ENCODE measurements at places on chromosomes 6 and 20. TPM values are rescaled to one million over a fixed set of nuclear protein-coding genes. Genes with fewer than 3 reads are reported as not detected.

GRCh38 chr6:1629316-1629715 is 19.6 kb downstream of the FOXC1 start:
- no peak for DNase-seq

- DNase-seq = no peak
Measured at GRCh38 chr20:9877932-9878495, 39.1 kb upstream of the PAK5 start.

KATNA1 gene
- polyA plus RNA-seq = 34.3 TPM

- no peak for DNase-seq
Measured at GRCh38 chr6:82841309-82841708, 224.3 kb downstream of the UBE3D start.

DNA sequence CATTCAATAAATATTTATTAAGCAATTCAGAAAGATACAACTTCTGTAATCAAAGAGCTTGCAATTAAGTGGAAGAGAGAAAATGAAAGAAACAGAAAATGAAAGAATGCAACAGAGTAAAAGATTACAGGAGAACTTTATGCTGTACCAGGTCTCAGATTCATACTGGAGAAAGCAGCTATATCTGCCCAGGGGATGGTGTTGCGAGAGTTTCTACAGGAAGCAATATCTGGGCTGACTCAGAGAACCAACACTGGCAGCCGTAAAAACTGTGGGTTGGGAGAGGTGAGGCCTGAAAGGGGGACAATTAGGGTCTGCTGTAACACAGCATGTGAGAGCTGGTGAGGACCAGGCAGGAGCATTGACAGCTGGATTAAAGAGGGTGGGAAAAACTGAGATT is 256.7 kb upstream of the TCF21 start:
- no peak for DNase-seq

- no peak for DNase-seq
Measured at GRCh38 chr6:36065916-36066315, 38.3 kb downstream of the MAPK14 start.

SCRT2 gene
- 0.04 TPM for polyA plus RNA-seq

STMND1 gene
- 0.26 TPM for polyA plus RNA-seq

ARHGAP18 gene
- 36.9 TPM for polyA plus RNA-seq
